NCI-H460 (cell line): ENCODE measurements at places on chromosomes 4 and X. TPM values are rescaled to one million over a fixed set of nuclear protein-coding genes. Genes with fewer than 3 reads are reported as not detected.

- DNase-seq, result no peak
Measured at GRCh38 chrX:39733745-39734144, 364.0 kb downstream of the BCOR start.

DNA sequence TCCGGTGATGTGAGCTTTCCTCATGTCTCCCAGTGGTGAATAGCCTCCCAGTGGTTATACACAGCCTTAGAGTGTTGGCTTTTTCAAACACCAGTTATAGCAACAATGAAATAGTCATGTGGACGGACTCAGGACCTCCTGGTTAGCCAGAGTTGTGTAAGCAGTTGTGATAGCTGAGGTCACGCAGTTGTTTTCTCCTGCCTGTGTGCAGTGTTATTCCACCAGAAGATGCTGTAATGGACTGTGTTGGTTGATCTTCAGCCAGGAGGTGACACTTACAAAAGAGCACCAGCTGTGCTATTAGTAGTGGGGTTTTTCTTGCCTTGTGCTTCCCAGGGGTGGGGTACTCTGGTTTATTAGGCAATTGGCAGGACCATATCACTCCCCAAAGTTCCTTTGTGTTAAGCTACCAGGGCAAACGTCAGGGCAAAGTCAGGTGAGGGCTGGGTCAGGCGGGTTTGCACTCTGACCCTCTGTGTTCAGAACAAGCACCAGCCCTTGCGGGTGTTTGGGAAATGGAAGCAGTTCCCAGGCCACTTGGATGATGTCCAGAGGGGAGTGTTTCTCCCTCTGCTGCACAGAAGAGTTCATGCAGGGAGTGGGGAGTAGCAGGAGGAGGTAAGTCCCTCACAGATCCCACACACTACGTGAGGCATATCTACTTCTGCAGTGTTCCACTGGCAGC is 252.6 kb downstream of the TMEM47 start:
- DNase-seq, result no peak

GRCh38 chr4:100379583-100380105 is 138.2 kb downstream of the EMCN start:
- DNase-seq, result no peak

- no peak for DNase-seq
Measured at GRCh38 chr4:152073351-152074087, 312.7 kb upstream of the GATB start.

The SMIM10L2A gene
- total RNA-seq, result 2.8 and 3.3 TPM in 2 replicates

The HELQ gene
- total RNA-seq, result 7.1 and 7.6 TPM in 2 replicates
